Activated CD4-positive, alpha-beta memory T cell treated with anti-CD3 and anti-CD28 coated beads, Interleukin-2, amount 10 ng/mL, durations not matched to agents 7 days and 5 days (primary cell): ENCODE measurements at places on chromosomes 12 and 14. TPM values are rescaled to one million over a fixed set of nuclear protein-coding genes. Genes with fewer than 3 reads are reported as not detected.

The CLEC14A gene
- total RNA-seq, result not detected

The OR4E2 gene
- total RNA-seq, result not detected

The RPGRIP1 gene
- not detected for total RNA-seq

The DHH gene
- 0.20 TPM for total RNA-seq

The RNU4-1 gene
- 1,910 TPM for total RNA-seq

The GPR162 gene
- total RNA-seq, result not detected

The TTC8 gene
- total RNA-seq, result 2.3 TPM

DNA sequence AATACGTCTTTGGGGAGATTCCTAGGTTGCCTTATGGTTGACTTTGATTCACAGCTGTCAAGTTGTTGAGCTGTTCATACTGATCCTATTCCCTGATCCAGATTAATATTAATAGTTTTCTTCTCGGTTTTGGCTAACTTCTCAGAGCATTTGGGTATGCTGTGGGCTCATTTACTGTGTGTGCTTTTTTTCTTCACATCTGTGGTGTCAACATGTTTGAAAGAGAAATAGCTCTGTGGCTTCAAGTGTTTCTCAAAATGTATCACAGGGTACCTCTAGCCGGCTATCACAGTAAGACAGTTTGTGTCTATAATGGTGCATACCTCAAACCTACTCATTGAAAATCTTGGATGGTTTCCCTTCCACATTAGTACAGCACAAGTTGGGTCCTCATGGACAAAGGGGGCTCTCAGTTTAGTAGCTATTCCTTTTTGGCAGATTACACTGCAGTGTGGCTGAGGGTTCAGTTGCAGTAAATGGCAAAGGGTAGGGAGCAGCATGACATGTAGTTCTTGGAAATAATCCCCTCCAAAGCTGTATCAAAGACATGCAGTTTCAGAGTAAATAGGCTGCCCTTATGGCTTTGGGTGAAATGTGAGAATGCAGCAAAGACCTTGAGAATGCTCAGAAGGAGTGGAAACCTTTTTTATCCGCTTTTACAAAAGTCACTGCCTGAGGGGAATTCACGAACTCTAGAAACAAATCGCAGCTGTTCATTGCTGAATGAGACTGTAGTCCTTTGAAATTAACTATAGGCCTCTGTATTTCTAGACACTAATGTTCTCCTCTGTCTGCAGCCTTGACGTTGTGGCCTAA lies 102.4 kb upstream of the ATF1 start:
- no peak for DNase-seq
- H3K4me3 ChIP-seq, result no peak overlapping the region
- H3K27ac ChIP-seq, result peak overlapping the region; percentile 52
- H3K36me3 ChIP-seq, result peaks cover 7% of the 10 kb centered on the region

DNA sequence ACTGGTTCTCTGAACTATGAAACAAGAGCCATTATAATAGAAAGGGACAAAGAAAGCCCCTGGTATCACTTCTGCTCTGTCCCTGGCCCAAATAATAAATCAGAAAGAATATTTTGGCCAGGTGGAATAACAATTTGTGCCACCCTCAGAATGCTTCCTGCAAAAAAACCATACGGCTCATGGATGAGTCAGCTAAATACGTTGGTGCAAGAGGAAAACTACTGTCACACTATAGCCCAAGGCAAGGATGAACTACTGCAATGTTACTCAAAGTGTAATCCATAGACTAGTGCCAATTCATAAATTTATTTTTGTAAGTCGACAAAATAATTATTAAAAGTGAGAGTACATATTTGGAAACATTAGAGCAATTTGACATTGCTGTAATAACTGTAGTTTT lies 68.2 kb downstream of the ANKS1B start:
- no peak overlapping the region for H3K4me3 ChIP-seq
- no peaks in the 10 kb centered on the region for H3K27me3 ChIP-seq
- DNase-seq, result no peak
- no peak overlapping the region for H3K27ac ChIP-seq
- no peaks in the 10 kb centered on the region for H3K36me3 ChIP-seq

GRCh38 chr12:111841236-111841749 lies 735 bp upstream of the MAPKAPK5 start:
- H3K4me1 ChIP-seq, result peaks cover 52% of the 10 kb centered on the region
- no peak for DNase-seq
- peak overlapping the region; percentile 90 for H3K27ac ChIP-seq
- peak overlapping the region; percentile 98 for H3K4me3 ChIP-seq
- peaks cover 42% of the 10 kb centered on the region for H3K36me3 ChIP-seq
- H3K27me3 ChIP-seq, result no peaks in the 10 kb centered on the region

GRCh38 chr12:47818467-47819137 lies 1.1 kb downstream of the HDAC7 start:
- no peaks in the 10 kb centered on the region for H3K27me3 ChIP-seq
- peaks cover 66% of the 10 kb centered on the region for H3K4me1 ChIP-seq
- H3K4me3 ChIP-seq, result peak overlapping the region; percentile 89
- DNase-seq, result peak; percentile 53
- H3K36me3 ChIP-seq, result peaks cover 48% of the 10 kb centered on the region
- peak overlapping the region; percentile 93 for H3K27ac ChIP-seq

GRCh38 chr14:76929927-76930326 lies 98.6 kb downstream of the IRF2BPL start:
- H3K27ac ChIP-seq, result peak overlapping the region; percentile 85
- H3K27me3 ChIP-seq, result no peaks in the 10 kb centered on the region
- no peaks in the 10 kb centered on the region for H3K36me3 ChIP-seq

DNA sequence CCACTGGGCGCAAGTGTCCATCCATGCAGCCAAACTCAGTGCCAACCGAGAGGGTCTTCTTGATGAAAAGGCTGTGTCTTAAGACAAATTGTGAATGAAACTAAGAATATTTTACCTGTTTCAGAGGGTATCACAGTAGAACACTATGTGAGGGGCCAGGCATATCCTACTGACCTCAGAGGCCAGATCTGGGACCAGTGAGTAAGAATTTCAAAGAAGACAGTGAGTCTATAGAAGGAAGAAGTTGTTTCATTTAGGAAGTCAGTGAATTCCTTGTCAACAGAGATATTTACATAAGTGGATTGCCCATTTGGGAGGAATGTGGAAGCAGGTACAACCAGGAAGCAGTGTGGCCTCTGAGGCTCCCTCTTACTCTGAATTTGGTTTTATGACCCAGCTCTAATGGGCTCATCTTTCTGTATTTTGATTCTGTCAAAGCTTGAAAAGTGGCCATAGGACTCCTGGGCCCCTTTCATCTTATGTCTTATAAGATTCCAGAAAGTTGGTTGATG lies 137.4 kb downstream of the ZNF664 start:
- no peak overlapping the region for H3K4me3 ChIP-seq
- H3K27ac ChIP-seq, result no peak overlapping the region
- no peaks in the 10 kb centered on the region for H3K36me3 ChIP-seq
- no peaks in the 10 kb centered on the region for H3K4me1 ChIP-seq
- peaks cover 4% of the 10 kb centered on the region for H3K27me3 ChIP-seq

- no peak for DNase-seq
- peaks cover 2% of the 10 kb centered on the region for H3K4me1 ChIP-seq
- no peak overlapping the region for H3K27ac ChIP-seq
- no peak overlapping the region for H3K4me3 ChIP-seq
Observed at GRCh38 chr12:113061061-113061694, 4.6 kb downstream of the DTX1 start.

DNA sequence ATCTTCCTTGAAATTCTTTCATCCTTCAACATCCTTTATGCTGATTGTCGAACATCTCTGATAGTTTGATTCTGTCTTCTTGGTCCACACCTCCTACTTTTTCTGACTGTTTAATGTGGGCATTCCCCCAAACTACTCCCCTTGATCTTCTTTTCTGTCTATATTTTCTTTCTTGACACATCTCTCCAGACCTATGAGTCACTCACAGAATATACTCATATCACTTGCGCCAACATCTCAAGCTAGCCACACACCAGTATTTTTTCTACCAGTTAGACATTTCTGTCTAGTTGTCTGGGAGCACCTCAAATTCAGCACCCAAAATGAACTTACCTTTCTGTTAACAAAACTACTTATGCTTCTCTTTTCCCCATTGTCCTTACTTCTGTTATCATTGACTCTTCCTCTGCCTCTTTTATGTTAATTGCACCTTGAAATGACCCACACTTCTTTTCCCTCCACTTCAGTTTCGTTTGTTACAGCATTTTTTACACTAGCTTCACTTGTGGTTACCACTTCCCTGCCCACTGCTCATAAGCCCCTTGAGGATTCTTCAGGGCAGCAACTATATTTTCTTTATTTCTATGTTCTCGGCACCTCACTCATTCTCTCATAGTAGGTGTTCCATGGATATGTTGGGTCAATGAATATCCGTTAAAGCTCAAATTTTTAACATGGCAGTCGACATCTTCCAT lies 33.5 kb downstream of the TSHR start:
- H3K4me1 ChIP-seq, result peaks cover 13% of the 10 kb centered on the region
- H3K27me3 ChIP-seq, result peaks cover 7% of the 10 kb centered on the region
- no peak for DNase-seq

GRCh38 chr12:14258575-14258940 lies 106.9 kb upstream of the ATF7IP start:
- DNase-seq, result no peak
- no peaks in the 10 kb centered on the region for H3K27me3 ChIP-seq
- peak overlapping the region; percentile 100 for H3K27ac ChIP-seq
- peaks cover 28% of the 10 kb centered on the region for H3K36me3 ChIP-seq
- H3K4me3 ChIP-seq, result no peak overlapping the region

GRCh38 chr12:120498870-120499515 lies 3.1 kb downstream of the DYNLL1 start:
- peaks cover 48% of the 10 kb centered on the region for H3K36me3 ChIP-seq
- H3K27me3 ChIP-seq, result no peaks in the 10 kb centered on the region
- no peak overlapping the region for H3K27ac ChIP-seq
- no peak overlapping the region for H3K4me3 ChIP-seq
- H3K4me1 ChIP-seq, result peaks cover 38% of the 10 kb centered on the region
- DNase-seq, result no peak

GRCh38 chr12:80708259-80708974 lies 983 bp downstream of the MYF6 start:
- peaks cover 2% of the 10 kb centered on the region for H3K4me1 ChIP-seq
- no peak overlapping the region for H3K4me3 ChIP-seq
- H3K27me3 ChIP-seq, result peaks cover 21% of the 10 kb centered on the region
- no peaks in the 10 kb centered on the region for H3K36me3 ChIP-seq

GRCh38 chr12:568486-568885 lies 94.8 kb downstream of the NINJ2 start:
- no peaks in the 10 kb centered on the region for H3K27me3 ChIP-seq
- H3K4me1 ChIP-seq, result peaks cover 82% of the 10 kb centered on the region
- no peak overlapping the region for H3K27ac ChIP-seq
- DNase-seq, result no peak
- peaks cover 18% of the 10 kb centered on the region for H3K36me3 ChIP-seq

- no peak for DNase-seq
- H3K4me3 ChIP-seq, result no peak overlapping the region
- no peak overlapping the region for H3K27ac ChIP-seq
- H3K36me3 ChIP-seq, result no peaks in the 10 kb centered on the region
- H3K27me3 ChIP-seq, result peaks cover 16% of the 10 kb centered on the region
Observed at GRCh38 chr12:47458279-47458678, 247.6 kb downstream of the RPAP3 start.

DNA sequence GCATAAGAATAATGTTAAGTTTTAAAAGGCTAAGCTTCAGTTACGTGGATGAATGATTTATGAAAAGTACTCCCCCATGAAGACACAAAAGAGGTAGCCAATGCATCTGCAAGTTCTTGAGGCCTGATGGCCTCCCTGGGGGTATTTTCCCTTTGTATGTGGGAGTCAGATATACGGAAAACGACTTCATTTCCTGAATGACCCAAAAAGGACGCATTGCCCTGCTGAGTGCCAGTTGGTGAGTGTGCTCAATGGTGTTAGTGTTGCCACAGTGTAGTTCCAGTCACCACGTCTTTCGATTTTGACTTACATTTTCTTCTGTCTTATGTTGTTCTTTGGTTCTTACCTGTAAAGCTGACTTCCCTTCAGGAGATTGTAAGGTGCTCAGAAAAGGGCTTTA lies 8.0 kb downstream of the ETV6 start:
- no peak for DNase-seq
- H3K27ac ChIP-seq, result no peak overlapping the region
- H3K4me1 ChIP-seq, result peaks cover 79% of the 10 kb centered on the region
- no peaks in the 10 kb centered on the region for H3K27me3 ChIP-seq
- H3K36me3 ChIP-seq, result peaks cover 50% of the 10 kb centered on the region

DNA sequence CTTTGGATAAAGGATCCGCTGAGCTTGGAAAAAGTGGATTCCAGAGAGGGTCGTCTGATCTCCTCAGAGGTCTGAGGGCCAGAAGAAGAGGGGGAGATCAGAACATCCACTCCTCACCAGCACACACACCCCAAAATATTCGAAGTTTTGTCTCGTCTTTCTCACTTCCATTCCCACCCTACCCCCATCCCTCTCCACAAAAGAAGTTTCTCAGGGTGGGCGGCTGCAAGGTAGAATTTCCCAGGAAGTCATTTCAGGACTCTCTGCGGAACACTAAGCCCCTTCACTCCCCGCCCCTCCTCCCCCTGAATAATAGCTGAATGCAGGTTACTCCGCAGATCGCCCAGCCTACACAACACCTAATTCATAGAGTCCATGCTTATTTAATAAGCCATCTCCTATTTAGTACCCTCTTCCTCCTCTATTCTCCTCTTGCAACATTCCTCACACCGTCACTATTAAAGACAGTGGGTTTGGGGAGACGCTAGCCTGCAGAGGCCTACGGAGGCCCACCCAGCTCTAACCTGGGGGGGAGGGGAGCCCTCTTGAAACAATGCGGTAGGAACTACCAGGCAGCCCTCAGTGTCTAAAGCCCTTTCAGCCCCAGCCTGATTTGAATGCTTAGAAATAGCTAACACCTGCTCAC lies 649 bp upstream of the SALL2 start:
- H3K36me3 ChIP-seq, result no peaks in the 10 kb centered on the region
- DNase-seq, result no peak
- peaks cover 10% of the 10 kb centered on the region for H3K27me3 ChIP-seq
- H3K4me1 ChIP-seq, result peaks cover 10% of the 10 kb centered on the region
- H3K27ac ChIP-seq, result no peak overlapping the region
- peak overlapping the region; percentile 71 for H3K4me3 ChIP-seq

DNA sequence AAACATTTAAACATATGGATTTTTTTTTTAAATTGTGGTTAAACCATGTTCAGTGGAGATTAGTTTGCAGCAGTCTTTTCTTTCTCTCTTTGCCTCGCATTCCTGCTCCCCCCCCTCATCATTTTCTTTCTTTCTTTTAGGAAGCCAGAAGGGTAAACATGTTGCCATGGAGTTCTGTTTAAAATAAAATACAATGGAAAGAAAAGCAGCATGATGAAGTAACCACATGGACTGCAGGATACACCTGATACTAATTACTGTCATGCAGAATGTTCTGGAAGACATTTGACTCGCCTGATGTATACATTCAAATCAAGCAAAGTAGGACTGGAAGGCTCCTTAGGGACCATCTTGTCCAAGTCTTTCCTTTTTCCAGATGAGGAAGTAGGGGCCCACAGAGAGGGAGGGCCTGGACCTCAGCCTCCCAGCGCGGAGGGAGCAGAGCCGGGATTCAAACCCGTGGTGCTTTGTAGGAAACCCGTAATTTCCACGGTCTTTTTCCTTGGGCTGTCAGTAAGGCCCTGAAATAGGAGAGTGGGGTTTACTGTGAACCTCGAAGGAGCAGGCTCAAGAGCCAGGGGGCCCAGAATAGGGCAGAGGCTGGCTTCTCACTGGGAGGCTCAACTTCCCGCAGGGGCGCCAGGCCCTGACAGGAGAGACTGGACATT lies 2.4 kb upstream of the MEG3 start:
- DNase-seq, result no peak
- no peaks in the 10 kb centered on the region for H3K36me3 ChIP-seq
- no peak overlapping the region for H3K4me3 ChIP-seq
- H3K4me1 ChIP-seq, result no peaks in the 10 kb centered on the region
- peaks cover 32% of the 10 kb centered on the region for H3K27me3 ChIP-seq

- H3K27ac ChIP-seq, result no peak overlapping the region
- no peaks in the 10 kb centered on the region for H3K36me3 ChIP-seq
- H3K4me1 ChIP-seq, result no peaks in the 10 kb centered on the region
- no peak overlapping the region for H3K4me3 ChIP-seq
Observed at GRCh38 chr12:61542551-61542950, 717.7 kb upstream of the USP15 start.
